ENCODE measurements at places on chromosomes 11 and 22. TPM values are rescaled to one million over a fixed set of nuclear protein-coding genes. Genes with fewer than 3 reads are reported as not detected.

MYO7A gene
- total RNA-seq = 1.6 TPM

GAL gene
- total RNA-seq = not detected

IPO7 gene
- total RNA-seq = 241 TPM

DDIAS gene
- total RNA-seq = 2.5 TPM

SAA1 gene
- not detected for total RNA-seq

PITPNM1 gene
- 39.1 TPM for total RNA-seq

CABP4 gene
- not detected for total RNA-seq

SLC6A5 gene
- not detected for total RNA-seq

GUCY1A2 gene
- 186 TPM for total RNA-seq

ART1 gene
- not detected for total RNA-seq

OR52L1 gene
- not detected for total RNA-seq

HTR3A gene
- total RNA-seq = 0.63 TPM

DNAJB7 gene
- total RNA-seq = not detected

KRTAP5-8 gene
- total RNA-seq = not detected

CHEK1 gene
- total RNA-seq = 17.2 TPM

OR52E1 gene
- not detected for total RNA-seq

PHF21B gene
- total RNA-seq = 38.5 TPM

KLHDC7B gene
- total RNA-seq = not detected

PNPLA2 gene
- 9.1 TPM for total RNA-seq

SCARF2 gene
- 1.6 TPM for total RNA-seq

OR51E1 gene
- not detected for total RNA-seq

MMP13 gene
- not detected for total RNA-seq

STK33 gene
- 5.3 TPM for total RNA-seq

MUC15 gene
- not detected for total RNA-seq

WNT7B gene
- 9.1 TPM for total RNA-seq

RAB3IL1 gene
- total RNA-seq = 3.4 TPM

PRR33 gene
- not detected for total RNA-seq

CD3D gene
- total RNA-seq = not detected

MMP7 gene
- not detected for total RNA-seq

CCDC81 gene
- 2.8 TPM for total RNA-seq

HPS5 gene
- 86.7 TPM for total RNA-seq

OR8H1 gene
- total RNA-seq = not detected

ASCL2 gene
- total RNA-seq = 0.31 TPM

ST14 gene
- total RNA-seq = 0.31 TPM

KLHL35 gene
- 36.0 TPM for total RNA-seq

PSMA1 gene
- 115 TPM for total RNA-seq

OR10S1 gene
- total RNA-seq = not detected

NLRP6 gene
- total RNA-seq = not detected

GGT5 gene
- 1.3 TPM for total RNA-seq

APLNR gene
- 6.9 TPM for total RNA-seq

OR4C5 gene
- total RNA-seq = not detected

C22orf23 gene
- total RNA-seq = 0.63 TPM

ALDH3B2 gene
- total RNA-seq = not detected

CRYBA4 gene
- not detected for total RNA-seq

PHOX2A gene
- not detected for total RNA-seq

APOBEC3B gene
- not detected for total RNA-seq

PVALB gene
- not detected for total RNA-seq

CRY2 gene
- total RNA-seq = 63.5 TPM

PRRG4 gene
- total RNA-seq = under 0.01 TPM

HEPHL1 gene
- not detected for total RNA-seq

KCTD14 gene
- total RNA-seq = 1.3 TPM

P2RX6 gene
- total RNA-seq = 0.31 TPM

KDM4F gene
- not detected for total RNA-seq

SCGB2A2 gene
- total RNA-seq = not detected

Measured in parietal lobe (tissue), 2 donors.